Inflammatory macrophage treated with lipopolysaccharide for 1 hour (primary cell): ENCODE measurements at places on chromosomes 6 and 20.
A peak's percentile ranks its signal among the peaks of the same experiment; 100 is the strongest.

DNA sequence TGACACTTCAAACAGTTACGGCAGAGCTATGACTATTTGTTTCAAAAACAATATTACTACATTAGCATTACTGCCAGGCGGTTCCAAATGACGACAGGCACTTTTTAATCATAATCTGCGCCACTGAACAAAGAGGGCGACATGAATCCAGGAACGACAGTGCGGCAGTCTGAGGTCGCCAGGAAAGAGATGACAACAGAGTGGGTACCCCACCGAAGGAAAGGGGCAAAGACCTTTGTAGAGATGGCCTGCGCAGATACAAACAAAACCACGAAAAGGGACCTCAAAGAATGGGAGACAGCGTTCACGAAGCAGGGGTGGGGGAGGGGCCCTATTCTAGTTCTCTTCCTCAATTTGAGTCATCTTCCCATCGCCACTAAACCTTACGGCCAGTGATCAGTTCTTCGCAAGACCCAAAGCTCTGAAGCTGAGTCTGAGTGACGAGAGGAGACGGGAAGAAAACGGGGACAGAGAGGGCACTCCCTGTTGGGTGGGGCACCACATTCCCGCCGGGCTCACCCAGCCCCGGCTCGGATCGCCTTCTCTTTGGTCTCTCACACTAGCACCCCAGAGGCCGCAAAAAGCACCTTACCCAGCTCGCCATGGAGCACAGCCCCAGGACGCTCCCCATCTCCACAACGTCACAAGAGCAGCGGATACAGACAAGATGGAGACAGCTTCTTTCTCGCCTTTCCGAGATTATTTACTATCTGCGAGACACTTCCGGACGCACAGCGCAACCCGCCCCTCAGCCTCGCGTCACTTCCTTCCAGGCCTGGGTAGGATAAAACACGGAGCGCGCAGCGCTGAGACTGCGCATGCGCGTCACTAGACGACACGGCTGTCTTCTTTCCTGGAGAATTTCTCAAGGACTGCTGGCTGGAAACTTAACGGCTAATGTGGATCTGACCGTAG lies at the start of gene SERINC1:
TSS of gene SERINC1 (minus strand) at position 701 of the 915 bp plus-strand sequence. CDS start at position 631, 70 bp downstream.
- DNase-seq = peak; percentile 97

- DNase-seq = no peak
Observed at GRCh38 chr6:141139461-141139860, 993.3 kb upstream of the GJE1 start.

- no peak for DNase-seq
Observed at GRCh38 chr20:45695496-45695895, 6.3 kb upstream of the WFDC13 start.

GRCh38 chr6:25326126-25326525 lies 47.0 kb downstream of the CARMIL1 start:
- DNase-seq = peak; percentile 74

- DNase-seq = no peak
Observed at GRCh38 chr6:40599555-40599954, 12.4 kb upstream of the LRFN2 start.

GRCh38 chr20:44080064-44080463 lies 106.9 kb downstream of the JPH2 start:
- no peak for DNase-seq

DNA sequence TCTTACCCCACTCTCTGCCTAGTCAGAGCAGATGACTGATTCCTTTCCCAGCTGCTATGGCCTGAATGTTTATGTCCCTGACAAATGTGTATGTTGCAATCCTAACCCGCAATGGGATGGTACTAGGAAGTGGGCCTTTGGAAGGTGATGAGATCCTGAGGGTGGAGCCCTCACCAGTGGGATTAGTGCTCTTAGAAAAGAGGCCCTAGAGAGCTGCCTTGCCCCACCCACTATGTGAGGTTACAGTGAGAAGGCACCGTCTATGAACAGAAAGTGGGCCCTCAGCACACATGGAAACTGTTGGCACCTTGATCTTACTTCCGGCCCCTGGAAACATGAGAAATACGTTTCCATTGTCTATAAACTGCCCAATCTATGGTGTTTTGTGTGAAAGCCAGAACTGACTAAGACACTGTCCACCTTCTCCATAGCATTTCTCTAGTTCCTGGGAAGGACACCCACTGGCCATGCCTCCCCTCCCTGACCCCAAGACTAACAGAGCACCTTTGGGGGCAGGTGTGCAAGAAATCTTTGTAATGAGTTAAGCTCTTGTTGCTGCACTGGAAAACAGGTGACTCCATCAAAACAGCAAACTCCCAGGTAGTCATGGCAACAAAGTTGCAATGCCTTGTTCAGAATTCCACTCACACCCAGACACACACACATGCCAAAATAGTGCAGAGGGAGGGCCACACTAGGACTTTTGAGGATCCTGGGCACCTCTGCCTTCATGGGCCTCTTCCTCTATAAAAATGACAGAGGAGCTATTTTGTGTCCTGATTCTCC lies 16.2 kb downstream of the GABRR2 start:
- DNase-seq = no peak

DNA sequence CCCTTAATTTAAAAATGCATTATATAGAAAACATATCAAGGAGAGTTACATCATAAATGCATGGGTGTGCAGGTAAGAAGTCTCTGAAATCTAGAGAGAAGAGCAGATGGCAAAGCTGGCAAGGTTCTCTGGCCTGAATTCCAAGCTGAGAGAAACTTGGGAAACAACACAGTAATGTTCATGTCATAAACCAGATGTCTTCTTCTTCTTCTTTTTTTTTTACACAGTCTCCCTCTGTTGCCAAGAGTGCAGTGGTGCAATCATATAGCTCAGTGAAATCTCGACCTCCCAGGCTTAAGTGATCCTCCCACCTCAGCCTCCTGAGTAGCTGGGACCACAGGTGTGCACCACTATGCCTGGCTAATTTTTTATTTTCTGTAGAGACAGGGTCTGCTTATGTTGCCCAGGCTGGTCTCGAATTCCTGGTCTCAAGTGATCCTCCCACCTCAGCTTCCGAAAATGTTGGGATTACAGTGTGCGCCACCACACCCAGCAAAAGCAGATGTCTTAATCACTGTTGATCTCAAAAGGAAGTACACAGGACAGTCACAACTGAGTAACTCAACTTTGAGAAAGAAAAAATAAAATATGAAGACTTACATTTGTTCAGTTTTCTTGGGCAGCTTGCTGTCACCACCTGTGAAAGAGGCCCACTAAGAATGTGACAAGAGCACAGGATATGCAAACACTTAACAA lies 77.3 kb downstream of the DNAAF9 start:
- peak; percentile 36 for DNase-seq

DNA sequence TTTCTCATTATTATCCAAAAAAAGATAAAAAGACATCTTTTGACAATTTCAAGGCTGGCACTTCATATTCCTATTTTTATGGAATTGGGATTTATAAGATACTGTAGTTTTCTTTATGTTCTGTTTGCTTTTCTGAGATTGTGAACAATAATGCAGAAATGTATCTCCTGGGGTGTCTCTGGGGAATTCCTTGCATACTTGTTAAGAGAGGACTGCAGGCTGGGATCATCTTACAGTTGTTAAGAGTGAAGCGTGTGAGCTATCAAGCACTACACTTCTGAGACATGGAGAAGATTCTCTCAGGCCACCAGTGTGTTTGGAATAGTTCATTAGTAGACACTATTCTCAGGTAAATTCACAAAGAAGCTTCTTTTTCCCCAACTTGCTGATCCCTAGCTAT lies 963.3 kb upstream of the GJE1 start:
- no peak for DNase-seq

- DNase-seq = no peak
Observed at GRCh38 chr6:165616116-165616515, 46.9 kb downstream of the PDE10A start.

DNA sequence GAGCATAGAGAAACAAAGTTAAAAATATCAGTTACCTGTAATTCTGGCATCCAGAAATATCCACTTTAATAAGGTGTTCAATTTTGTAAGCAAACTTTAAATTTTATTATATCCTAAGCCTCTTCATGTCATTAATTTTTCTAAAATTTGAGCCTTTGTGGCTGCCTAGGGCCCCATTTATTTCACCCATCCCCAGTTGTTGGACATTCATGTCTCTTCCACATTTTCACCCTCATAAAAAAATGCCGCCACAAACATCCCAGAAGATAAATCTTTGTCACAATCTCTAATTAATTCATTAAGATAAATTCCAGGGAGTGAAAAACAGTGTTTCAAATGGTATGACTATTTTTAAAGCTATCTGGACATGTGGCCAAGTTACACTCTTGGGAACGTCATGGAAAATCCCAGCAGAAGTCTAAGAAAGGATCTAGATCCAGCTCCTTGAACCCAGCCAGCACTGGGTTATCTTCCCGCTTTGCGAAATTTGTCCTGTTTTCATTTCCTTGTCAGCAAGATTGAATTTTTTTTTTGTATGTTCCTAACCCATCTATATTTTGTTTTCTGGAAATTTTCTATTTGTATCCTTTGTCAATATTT lies 97.2 kb downstream of the TMEM242 start:
- DNase-seq = no peak

DNA sequence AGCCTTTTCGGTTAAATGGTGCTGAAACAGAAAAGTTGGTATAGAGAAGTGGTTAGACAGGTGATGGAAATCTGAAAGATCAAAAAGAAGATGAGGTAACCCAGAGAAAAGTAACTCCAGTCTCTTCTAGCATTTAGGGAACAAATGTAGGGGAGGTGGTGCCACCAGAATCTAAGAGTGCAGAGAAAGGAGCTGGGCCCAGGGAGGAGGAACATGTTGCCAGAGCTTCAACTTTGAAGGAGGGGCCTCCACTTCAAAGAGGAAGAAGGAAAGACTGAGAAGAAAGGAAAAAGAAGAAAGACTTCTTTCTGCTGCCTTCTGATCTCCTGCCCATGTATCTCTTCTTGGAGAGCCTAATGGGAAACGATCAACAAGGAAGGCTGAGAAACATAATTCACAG lies 23.5 kb upstream of the ATRN start:
- DNase-seq = no peak

- DNase-seq = no peak
Observed at GRCh38 chr6:45986746-45987274, 28.9 kb downstream of the CLIC5 start.

GRCh38 chr6:137353346-137353745 lies 134.2 kb upstream of the IFNGR1 start:
- DNase-seq = no peak

DNA sequence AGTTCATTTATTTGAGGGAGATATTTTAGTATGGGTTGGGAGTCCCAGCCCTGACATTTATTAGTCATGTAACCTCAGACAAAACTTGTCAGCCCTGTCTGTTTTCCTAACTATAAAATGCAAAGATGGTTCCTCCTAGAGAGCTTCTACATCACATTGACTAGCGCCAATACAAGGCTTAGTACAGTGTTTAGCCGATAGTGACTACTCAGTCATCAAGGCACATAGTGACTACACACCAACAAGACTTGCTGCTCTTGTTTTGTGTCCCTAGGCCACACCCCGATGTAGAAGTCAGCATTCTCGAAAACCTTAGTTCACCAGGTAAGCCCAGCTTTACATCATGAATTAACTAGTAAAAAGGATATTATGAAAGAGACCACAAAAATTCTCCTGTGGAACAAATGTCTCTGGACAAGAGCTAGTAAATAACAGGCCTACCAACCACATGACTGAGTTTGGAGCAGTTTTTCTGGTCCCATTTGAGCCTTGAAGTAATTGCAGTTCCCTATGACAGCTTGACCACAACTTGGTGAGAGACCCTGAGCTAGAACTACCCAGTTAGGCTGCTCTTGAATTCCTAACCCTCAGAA lies 68.8 kb downstream of the PFDN4 start:
- DNase-seq = no peak

DNA sequence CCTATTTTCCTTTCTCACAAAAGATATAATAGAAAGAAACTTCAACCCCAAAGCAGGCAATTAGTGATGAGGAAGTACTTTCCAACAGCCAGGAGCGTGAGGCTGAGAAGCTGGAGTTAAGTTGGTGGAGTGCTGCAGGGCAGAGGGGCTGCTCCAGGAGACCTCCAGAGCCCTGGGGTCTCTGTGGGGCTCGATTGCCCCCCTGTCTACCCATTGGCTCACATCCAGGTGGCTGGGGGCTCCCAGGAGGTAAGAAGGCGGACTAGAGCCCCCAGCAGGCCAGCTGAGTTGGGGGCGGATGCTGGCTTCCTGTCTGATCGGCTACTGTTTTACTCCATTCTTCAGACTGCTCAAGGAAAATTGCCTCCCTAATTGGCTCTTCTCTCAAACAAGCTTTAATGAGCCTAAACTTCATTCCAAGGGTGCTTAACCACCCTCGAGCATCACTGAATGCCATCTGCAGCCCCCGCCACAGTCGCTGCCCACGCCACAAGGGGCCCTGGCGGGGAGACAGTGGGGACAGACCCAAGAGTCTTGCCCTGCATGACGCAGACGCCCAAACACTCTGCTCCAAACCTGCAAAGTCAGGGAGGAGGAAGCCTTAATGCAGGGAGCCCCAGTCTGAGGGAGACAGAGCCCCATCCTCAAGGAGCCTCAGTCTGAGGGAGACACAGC lies 78.6 kb downstream of the MDGA1 start:
- DNase-seq = peak; percentile 10

DNA sequence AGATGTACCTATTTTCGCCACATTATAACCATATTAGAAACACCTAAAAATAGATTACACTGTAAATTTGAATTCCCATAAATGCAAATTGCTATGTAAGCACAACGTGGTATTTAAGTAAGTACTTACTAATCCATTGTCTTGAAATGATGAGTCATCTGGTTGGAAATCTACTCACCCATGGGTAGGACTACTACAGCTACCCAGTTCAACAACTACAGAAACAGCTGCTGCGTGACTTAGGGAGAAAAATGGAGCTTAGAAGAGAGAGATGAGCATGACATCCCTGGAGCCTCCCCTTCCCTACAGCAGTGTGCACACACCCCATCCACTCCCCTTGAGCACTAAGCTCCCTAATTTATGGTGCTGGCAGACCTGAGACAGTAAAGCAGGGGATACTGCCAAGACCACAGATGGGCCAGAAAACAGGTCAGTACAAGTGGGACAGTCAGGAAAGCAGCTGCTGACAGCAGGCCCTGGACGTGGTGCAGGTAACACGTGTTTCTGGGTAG lies 26.9 kb downstream of the RRAGD start:
- no peak for DNase-seq

- DNase-seq = no peak
Observed at GRCh38 chr20:61185841-61186601, 66.0 kb upstream of the CDH4 start.

DNA sequence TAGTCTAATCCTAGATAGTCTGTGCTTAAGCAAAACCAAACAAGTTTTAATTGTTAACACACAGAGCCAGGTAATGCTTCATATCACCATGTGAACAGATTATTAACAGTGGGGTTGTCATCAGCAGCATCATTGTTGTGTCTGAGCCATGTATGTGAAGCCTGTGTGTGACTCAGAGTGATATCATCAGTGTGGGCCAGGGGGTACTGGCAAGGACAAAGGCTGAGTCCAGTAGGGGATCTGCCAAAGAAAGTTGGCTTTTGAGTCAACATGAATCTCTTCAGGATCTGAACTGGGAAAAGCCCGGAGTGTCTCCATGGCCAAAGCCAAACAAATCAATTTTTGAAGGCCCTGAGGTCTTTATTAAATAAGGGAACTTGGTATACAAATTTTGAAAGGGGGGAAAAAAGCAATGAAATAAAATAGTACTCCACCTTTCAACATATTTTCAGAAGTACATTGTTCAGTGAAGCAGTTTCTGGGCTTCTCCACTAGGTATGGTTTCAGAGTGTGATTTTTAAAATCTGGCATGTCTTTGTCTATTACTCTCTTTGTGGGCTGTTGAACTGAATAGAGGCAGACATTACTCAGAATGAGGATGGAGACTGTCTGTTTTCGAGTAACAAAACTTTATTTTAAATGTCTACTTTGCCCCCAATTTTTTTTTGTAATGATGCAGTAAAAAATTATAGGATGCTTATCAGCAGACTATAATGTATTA lies 444.2 kb upstream of the JAG1 start:
- no peak for DNase-seq

GRCh38 chr6:76771059-76771634 lies 692.1 kb downstream of the HTR1B start:
- no peak for DNase-seq
